NCI-H2171 treated with DMSO at 0.1 percent for 48 hours (cell line): ENCODE measurements at places on chromosomes 5 and 9.

DNA sequence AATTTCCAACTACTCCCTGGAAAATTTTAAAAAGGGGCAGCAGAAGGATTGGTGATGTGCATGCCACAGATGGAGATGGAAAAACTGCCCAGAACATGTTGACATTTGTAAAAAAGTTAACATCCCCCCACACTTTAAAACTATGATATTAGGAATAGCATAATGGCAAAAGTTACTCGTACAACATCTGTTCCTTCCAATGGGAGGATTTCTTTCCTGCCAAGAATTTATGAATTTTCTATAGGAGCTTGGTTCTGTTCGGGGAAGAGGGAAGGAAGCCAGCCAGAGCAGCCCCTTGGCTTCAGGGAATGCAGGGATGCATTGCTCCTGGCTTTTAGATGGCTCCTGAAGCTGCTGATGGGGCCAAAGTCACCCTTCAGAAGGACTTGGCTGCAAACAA, 22.7 kb downstream of the KLF4 start:
- DNase-seq, result no peak

DNA sequence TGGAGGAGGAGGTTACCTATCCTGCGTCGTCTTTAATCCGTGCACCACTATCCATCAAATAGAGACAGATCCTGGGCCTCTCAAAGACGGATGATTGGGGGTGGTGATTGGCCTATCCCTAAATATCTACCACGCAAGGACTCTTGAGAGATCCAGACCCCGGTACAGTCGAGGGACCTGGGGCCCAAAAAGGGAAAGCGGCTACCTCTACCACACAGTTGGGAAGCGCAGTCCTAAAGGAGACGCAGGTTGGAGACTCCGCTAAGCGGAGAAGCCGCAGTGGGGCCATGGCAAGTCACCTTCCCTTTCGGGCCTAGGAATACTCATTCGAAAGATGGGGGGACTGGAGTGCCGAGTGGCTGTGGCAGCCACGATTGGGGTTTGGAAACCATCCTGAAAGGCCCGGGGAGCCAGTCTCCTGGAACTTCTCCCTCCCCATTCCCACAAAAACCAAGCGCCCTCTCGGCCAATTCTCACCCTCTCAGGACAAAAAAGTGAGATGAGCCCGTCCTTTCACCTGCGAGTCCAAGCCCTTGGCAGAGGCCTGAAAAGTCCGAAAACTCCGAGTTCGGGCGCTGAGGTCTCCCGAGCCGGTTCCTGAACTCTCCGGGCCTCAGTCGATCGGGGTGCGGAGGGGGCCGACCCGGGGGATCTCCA, 499 bp upstream of the FOXE1 start:
- no peak for DNase-seq

- peak; percentile 10 for DNase-seq
Measured at GRCh38 chr5:6482735-6483134, 34.1 kb downstream of the UBE2QL1 start.

DNA sequence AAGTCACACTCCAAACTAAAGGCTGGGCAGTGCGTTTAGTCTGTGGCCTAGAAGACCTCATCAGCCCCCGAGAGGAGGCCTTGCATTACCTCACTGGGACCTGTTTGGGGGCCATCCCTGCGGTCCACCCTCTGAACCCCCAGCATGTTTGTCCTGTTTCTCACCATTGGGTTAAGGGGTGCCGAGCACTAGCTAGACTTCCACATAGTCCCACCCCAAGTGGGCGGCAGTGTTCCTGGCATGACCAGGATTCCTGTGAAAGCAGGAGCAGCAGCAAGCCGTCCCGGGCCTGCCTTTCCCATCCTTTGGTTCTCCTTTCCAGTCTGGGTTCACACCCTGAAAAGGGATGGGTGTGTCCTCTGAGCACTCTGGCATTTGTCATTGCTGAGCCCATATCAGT, 26.6 kb upstream of the SAP30L start:
- no peak for DNase-seq

DNA sequence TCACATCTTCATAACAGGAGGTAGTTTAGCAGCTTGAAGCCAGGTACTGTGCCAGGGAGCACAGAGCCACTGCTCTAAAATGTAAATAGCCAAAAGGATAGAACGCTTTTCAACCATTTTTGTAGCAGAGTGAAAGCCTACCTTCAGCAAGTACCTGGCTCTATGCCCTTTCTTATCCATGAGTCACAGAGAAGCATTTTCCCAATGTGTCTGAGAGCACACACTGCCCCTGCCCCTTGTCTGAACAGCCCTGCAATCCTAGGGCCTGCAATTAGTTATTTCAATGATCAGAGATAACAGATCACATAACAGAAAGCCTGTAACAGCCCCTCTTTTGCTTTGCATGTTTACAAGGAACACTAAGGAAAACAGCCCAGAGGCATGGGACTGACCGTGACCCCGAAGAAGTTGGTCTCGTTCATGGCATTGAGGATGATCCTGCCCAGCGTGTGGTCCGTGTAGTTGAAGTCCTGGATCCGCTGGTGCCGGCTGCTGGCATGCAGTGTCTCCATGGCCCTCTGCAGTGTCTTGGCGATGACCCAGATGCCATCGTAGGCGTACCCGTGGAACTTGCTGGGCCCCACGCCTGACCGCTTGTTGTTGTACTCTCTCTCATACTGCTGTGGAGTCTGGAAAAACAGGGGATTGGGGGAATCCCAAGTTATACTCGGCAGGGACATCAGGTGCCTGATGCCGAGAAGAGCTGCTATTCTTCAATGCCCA, 198.3 kb upstream of the TBC1D2 start:
- DNase-seq, result no peak

DNA sequence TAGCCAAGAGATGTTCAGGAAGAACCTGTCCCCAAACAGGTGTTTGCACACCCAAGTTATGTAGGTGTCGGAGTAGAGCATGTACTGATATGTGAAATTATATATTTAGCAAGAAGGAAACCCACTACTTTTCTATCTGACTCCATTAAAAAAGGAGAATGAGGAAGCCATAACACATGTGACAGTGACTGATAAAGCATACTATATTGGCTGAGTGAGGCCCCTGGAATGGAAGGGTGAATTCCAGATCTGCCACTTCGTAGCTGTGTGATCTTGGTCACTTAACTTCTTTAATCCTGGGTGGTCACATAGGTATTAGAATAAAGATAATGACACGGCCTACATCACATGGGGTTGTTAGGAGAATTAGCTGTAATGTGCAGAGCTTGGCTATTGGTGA, 116.0 kb upstream of the MAN2A1 start:
- DNase-seq, result no peak

DNA sequence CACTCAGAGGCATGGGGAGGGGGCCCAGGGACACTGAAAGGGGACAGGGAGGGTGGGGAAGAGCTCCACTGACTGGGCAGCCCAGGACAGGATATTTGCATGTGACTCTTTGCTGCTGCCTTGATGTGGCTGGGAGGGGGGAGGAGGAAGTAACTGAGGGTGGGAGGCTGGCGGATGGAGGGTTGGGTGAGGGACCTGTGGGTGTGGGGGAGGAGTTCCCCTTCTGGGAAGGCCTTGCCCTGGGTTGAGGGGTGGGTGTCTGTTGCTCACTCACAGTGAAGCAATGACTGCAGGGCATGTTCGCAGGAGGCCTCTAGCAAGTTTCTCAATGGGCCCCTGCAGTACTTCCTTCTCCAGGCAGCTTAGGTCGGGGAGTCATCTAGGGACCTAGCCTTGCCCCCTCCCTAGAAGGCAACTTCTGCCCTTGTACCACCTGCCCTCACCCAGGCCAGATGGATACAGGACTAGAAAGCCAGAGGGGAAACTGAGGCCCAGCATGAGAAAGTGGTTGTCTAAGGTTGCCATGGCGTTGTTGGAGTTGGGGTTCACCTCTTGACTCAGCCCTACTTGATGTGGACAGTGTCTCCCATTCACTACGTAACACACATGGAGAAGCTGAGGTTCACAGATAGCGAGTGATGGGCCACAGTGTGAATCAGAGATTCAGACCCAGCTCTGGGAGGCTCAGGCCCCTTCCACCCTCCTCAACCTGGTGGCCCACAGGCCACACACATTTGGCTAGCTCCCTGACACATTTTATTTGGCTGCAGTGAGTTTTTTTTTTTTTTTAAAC, 3.0 kb downstream of the GRK6 start:
- DNase-seq, result no peak

DNA sequence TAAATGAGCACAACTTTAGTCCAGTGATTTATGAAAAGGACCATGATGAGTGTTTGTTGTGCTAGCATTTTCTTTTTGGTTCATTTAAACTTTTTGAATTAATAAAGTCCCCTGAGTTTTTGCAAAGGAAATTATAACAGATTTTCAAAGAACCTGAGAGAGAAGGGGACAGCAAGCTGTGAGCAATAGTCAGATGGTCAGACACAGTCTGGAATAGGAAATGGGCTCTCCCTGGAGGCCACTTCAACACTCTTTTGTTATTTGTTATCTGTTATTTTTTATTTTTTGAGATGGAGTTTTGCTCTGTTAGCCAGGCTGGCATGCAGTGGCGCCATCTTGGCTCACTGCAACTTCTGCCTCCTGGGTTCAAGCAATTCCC, 171.1 kb downstream of the ARHGEF28 start:
- no peak for DNase-seq

GRCh38 chr5:122541388-122541787, 229.4 kb downstream of the SNCAIP start:
- DNase-seq, result no peak

GRCh38 chr9:35481347-35481975, 8.4 kb upstream of the RUSC2 start:
- DNase-seq, result peak; percentile 15

DNA sequence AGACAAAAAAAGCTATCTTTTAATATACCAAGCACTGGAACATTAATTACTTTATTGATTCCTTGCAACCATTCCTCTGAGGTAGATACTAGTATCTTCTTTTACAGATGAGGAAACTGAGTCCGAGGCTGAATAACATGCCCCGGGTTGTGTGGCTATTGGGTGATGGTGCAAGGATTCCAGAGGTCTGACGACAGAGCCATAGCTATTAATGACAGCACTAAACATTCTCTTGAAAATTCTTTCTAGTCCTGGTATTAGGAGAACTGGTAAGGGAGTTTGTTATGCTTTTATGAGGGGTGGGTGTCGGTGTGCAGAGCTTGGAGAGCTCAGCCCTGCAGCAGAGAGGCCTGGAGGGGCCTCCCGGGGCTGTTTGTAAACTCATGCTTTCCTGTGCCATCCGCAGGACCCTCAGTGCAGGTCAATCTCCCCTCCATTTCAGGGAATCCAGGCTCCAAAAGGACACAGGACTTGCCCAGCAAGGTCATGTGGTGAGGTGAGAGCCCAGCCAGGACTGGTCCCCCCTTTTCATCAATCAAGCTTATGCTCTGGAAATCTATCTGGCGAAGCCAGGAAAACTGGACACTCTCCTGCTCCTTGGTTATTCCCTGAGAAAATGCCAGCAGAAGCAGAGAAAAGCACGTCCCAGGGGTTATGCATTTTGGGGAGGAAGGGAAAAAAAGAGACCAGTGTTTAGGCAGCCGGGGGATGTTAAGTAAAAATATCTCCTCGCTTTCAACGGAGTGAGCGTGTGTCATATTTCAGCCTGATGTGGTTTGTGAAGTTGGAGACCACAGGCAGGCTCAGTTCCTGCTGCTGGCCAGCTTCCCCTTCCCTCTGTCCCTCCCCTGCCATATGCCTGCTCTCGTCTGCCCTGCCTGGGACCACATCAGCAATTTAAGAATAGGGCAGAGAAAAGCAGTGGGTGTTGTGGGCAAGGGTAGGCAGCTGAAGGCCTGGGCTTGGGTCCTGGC, 3.7 kb downstream of the GSN start:
- no peak for DNase-seq

- DNase-seq, result no peak
Measured at GRCh38 chr5:148816782-148817181, 9.6 kb upstream of the ADRB2 start.

DNA sequence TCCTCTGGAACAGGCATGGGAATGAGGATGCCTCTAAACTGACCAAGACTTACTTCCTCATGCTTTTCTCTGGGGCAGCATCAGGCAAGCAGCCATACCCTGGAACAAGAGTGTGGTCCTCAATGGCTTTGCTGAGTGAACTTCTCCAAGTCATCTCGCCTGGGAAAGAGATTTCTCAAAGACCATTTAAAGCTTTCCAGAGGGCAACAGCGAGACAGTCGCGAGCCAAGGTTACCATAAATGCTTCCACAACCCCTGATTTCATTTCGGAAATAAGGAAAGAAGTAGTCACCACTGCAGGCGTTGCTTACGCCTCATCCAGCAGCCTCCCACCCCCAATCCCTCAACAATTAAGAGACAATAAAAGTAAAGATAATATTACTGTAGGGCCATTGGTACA, 1.1 kb upstream of the SNCAIP start:
- no peak for DNase-seq

DNA sequence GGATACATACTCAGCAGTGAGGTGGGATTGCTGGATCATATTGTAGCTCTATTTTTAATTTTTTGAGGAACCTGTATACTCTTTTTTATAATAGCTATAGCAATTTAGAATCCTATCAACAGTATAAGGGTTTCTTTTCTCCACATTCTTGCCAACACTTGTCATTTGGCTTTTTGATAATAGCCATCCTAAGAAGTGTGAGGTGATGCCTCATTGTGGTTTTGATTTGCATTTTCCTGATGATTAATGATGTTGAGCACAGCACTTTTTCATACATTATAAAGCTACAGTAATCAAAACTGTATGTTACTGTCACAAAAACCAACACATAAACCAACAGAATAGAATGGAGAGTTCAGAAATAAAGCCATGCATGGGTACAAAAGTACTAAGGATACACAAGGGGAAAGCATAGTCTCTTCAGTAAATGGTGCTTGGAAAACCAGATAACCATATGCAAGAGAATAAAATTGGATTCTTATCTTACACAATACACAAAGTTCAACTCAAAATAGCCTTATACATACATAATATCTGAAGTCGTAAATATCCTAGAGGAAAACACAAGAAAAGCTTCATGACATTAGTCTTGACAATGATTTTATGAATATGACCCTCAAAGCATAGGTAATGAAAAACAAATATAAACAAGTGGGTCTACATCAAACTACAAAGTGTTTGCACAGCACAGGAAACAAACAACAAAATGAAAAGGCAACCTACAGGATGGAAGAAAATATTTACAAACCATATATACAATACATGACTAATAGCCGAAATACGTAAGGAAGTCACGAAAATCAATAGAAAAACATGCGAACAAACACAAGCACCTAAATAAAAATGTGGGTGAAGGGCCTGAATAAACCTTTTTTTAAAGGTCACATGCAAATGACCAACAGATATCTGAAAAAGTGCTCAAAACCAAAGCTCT, 287.8 kb upstream of the DAB2 start:
- DNase-seq, result no peak

DNA sequence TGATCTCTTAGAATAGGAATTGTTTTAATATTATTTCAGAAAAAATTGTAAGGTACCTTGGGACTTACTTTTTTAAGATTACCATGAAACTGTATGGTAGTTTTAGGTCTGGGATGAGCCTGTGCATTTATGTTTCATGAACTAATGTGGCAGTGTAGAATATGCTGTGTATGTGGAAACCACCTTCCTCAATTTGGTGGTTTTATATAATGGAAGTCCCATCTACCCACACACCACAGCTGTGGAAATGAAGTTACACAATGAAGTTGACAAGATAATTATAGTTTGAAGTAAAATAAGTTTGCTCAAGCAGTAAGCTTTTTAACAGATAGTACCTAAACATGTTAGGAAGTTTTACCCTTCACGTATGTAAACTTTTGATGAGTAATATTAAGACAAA, 24.4 kb downstream of the WDR36 start:
- DNase-seq, result no peak
